NCI-H1417 treated with DMSO at 0.1 percent for 48 hours (cell line): ENCODE measurements at places on chromosomes 7 and 10.

GRCh38 chr10:99430116-99430450, 341 bp downstream of the GOT1 start:
- no peak for DNase-seq

GRCh38 chr7:154646126-154647013, 356.6 kb downstream of the PAXIP1 start:
- DNase-seq: no peak

DNA sequence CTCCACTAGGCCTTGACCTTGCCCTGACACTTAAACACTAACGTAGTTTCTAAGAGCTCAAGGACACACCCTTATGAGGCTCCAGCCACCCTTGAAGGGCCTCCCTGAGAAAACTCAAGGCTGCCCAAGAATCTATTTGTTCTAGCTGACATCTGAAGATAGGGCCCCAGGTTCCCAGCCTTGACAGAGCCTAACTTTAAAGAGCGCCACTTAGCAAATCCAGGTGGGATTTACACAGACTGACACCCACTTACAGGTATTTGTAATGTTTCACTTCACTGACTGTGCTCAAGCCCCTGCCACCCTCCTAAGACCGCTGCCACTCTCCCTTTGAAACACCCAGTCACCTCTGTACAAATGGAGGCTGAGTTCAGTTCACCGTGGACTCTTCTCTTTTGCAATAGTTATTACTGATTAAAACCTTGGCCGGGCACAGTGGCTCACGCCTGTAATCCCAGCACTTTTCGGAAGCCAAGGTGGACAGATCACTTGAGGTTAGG, 90.4 kb downstream of the SVOPL start:
- no peak for DNase-seq

DNA sequence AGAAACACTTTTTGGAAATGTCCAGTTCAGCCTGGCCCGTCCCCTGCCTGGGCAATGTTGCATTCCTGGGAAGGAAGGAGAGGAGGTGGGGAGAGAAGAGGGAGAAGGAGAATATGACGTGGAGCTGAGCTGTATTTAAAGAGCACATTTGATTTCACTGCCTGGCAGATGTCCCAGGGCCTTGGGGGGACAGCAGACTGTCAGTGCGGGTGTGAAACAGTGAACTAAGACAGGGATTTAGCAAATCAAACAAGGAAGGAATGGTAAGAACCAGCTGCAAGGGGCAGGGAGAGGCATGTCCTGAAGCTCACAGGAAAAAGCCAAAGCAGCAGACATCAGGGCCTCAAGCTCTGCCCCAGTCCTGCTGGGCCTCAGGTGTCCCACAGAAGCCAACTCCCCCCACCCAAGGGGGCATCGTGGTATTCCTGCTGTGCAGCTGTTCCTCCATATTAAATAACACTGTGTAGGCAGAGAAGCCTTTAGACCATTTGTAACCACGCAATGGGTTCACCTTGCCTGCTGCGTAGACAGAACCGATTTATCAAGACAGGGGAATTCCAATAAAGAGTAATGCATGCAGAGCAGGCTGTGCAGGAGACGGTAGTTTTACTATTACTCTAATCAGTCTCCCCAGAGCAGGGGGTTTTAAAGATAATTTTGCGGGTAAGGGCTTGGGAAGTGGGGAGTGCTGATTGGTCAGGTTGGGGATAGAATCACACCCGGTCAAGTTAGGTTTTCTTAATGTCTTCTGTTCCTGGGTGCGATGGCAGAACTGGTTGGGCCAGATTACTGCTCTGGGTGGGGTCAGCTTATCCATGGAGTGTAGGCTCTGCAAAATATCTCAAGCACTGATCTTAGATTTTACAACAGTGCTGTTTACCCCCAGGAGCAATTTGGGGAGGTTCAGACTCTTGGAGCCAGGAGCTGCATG, 18.3 kb downstream of the LEP start:
- no peak for DNase-seq

DNA sequence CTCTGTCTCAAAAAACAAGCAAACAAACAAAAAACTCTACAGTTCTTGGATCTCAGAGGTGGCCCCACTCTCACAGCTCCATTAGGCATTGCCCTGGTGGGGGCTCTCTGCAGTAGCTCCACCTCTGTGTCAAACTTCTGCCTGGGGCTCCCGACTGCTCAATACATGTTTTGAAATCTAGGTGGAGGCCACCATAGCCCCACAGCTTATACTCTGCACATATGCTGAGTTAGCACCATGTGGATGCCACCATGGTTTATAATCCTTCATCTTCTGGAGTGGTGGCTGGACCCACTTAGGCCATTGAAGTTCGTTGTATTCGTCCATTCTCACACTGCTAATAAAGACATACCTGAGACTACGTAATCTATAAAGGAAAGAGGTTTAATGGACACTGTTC, 78.4 kb downstream of the SEPTIN14 start:
- no peak for DNase-seq

GRCh38 chr7:97422046-97422445, 304.5 kb downstream of the SDHAF3 start:
- no peak for DNase-seq
